ENCODE measurements at places on chromosomes 4 and X. TPM values are rescaled to one million over a fixed set of nuclear protein-coding genes. Genes with fewer than 3 reads are reported as not detected.

DNA sequence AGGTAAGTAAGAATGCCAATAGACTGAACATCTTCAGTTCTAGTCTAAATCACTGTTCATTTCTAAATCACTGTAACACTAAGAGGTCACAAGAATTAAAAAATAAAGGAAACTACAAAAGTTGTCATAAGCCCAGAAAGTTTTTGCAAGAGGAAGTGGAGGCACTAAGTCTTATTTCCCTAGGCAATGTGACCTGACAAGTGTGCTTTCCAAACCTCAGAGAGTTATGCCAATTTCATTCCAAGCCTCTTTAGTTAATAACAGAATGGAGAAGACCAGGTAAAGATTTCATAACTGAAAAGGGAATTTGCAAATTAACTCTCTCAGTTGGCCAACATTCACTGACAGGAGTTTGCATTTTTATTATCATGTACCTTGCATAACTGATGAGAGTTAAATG, 40.5 kb downstream of the BBS12 start:
- no peaks in the 10 kb centered on the region for H3K27me3 ChIP-seq
- H3K4me3 ChIP-seq: no peak overlapping the region
- no peak overlapping the region for H3K27ac ChIP-seq
- H3K36me3 ChIP-seq: no peaks in the 10 kb centered on the region

DNA sequence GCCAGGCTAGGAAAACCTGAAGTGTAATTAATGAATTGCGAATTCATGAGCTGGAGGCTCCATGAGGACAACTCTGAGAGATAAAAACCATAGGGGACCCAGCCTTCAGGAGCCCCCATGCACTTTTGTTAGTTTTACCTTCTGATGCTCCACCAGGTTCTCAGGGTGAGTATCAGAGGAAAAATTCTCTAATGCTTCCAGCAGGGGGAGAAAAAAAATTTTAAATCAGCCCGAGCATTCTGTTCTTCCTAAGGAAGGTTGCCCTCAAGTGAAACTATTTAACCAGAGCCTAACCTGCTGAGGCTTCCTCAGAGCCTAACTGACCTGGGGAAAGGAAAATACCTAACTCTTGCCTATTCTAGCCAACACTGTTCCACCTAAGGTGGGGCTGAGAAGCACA, 552.6 kb downstream of the PPARGC1A start:
- no peaks in the 10 kb centered on the region for H3K36me3 ChIP-seq
- H3K27me3 ChIP-seq: no peaks in the 10 kb centered on the region
- H3K27ac ChIP-seq: no peak overlapping the region
- H3K4me1 ChIP-seq: peaks cover 10% of the 10 kb centered on the region
- DNase-seq: no peak

GRCh38 chrX:340641-341423, 22.2 kb upstream of the GTPBP6 start:
- no peaks in the 10 kb centered on the region for H3K27me3 ChIP-seq
- H3K36me3 ChIP-seq: peaks cover 16% of the 10 kb centered on the region
- DNase-seq: no peak

DNA sequence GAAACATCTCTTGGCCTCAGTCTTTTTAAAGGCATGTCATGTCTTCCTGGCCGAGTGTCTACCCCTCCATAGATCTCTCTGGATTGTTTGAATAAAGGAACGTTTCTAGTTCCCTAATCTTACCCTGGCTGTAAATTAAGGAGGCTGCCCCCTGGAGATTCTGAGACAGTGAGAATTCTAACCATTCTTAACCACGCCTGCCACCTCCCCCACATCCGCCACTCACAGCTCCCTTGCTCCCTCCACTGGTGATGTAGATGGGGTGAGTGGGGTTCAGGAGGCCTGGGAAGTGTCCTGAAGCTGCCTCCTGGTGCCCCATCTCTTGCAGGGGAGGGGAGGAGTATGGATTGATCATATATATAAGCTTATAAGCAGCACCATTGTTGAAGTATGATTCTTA, 48.0 kb upstream of the TRIM2 start:
- peaks cover 18% of the 10 kb centered on the region for H3K4me1 ChIP-seq
- DNase-seq: no peak
- H3K27me3 ChIP-seq: peaks cover 21% of the 10 kb centered on the region

DNA sequence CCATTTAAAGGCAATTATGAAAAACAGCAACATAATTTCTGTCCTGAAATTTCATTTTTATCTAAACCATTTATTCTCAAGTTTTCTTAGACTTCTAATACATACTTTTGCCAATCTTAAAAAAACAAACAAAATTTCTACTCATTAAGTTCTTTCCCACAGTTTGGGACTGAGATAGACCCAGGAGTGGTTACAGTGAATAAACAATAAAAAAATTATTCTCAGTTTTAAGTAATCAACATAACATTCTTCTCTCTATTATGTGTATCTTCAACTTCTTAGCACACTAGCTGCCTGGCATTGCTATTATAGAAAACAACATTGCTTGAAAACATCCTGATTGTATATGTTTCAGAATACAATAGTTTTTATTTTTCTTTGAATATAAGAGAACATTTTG, 532.8 kb downstream of the IL15 start:
- no peak overlapping the region for H3K4me3 ChIP-seq
- H3K4me1 ChIP-seq: no peaks in the 10 kb centered on the region
- no peaks in the 10 kb centered on the region for H3K36me3 ChIP-seq
- DNase-seq: no peak

GRCh38 chr4:26161030-26161824, 159.6 kb upstream of the RBPJ start:
- H3K27me3 ChIP-seq: no peaks in the 10 kb centered on the region
- no peak overlapping the region for H3K27ac ChIP-seq
- no peak for DNase-seq

GRCh38 chr4:168514249-168514852, 17.5 kb downstream of the PALLD start:
- H3K36me3 ChIP-seq: no peaks in the 10 kb centered on the region
- no peaks in the 10 kb centered on the region for H3K27me3 ChIP-seq
- peak overlapping the region; percentile 75 for H3K27ac ChIP-seq
- no peak for DNase-seq
- H3K4me3 ChIP-seq: no peak overlapping the region

DNA sequence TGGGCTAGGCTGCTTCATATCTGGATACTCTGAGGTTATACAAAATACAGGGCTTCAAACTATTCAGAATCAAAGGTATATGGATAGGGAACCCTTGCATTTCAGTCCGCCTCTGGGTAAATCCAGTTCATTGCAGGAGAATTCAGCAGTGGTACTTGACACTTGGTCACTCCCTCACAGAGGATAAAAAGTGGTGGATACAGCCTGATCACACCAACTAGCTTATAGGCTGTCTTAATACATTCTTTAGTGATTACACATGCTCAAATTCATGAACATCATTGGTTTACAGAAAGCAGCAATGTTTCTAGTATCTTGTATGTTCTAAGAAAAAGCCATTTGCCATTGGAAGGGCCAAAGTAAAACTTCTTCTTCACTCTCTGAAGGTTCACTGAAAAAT, 104.8 kb upstream of the PDE5A start:
- H3K4me3 ChIP-seq: no peak overlapping the region
- H3K27me3 ChIP-seq: no peaks in the 10 kb centered on the region
- peaks cover 18% of the 10 kb centered on the region for H3K4me1 ChIP-seq
- no peaks in the 10 kb centered on the region for H3K36me3 ChIP-seq
- no peak overlapping the region for H3K27ac ChIP-seq
- no peak for DNase-seq

- no peak overlapping the region for H3K4me3 ChIP-seq
- H3K36me3 ChIP-seq: no peaks in the 10 kb centered on the region
- peak overlapping the region; percentile 74 for H3K27ac ChIP-seq
- H3K27me3 ChIP-seq: no peaks in the 10 kb centered on the region
- H3K4me1 ChIP-seq: peaks cover 31% of the 10 kb centered on the region
- no peak for DNase-seq
Measured at GRCh38 chr4:81601358-81601694, 129.6 kb upstream of the RASGEF1B start.

The GYPA gene
- not detected for total RNA-seq

The GSX2 gene
- total RNA-seq: not detected

The AWAT1 gene
- total RNA-seq: not detected

Data from heart right ventricle (tissue), 16 donors.